ENCODE measurements at places on chromosomes 7 and 10.

GRCh38 chr7:102097601-102098161 lies 189.0 kb upstream of the SH2B2 start:
- DNase-seq: no peak

DNA sequence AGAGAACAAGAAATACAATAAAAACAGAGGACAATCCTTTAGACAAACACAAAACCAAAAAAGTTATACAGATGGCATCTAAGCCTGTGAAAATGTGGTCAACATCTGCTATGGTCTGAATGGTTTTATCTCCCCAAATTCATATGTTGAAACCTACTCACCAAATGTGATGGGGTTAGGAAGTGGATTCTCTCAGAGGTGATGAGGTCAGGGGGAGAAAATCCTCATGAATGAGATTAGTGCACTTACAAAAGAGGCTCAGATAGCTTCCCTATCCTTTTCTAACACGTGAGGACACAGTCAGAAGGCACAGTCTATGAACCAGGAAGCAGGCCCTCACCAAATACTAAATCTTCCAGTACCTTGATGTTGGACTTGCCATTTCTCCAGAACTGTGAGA lies 147.8 kb upstream of the GPR22 start:
- DNase-seq: no peak

DNA sequence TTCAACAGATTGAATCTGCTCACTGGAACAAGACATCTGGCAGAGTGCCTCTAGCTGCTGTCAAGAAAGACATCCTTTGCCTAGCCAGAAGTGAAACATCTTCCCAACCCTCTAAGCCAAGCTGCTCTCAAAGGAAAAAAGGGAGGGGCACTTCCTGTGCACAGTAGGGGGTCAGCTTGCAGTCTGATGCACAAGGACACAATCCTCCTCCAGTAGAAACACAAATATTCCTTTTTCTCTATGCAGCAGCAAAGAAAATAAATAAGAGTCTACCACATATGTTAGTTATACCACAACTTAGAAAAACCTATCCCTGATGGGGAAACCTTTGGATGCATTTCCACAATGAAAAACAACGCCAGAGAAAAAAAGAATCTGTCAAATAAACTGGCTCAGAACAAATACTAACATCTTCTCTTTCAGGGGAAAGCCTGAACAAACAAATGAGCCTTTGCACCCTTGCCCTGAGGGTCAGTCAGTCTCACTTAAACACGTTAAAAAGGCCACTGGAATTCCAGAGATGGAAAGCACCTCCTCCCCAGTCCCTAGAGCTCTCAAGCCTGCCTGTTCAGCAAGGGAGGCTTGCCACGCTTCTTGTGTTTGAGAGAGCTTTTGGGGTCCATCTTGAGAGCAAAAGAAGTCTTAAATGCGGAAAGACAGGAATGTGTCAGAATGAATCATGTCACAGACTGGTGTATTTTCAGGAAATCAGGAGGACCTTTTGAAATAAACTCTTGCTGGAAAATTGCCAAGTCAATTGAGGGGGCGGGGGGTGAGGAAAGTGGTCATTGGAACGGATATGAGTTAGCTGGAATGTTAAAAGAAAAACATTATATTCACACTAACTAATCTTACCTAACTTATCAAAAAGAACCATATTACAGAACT lies 7.5 kb downstream of the LAMB1 start:
- no peak for DNase-seq

DNA sequence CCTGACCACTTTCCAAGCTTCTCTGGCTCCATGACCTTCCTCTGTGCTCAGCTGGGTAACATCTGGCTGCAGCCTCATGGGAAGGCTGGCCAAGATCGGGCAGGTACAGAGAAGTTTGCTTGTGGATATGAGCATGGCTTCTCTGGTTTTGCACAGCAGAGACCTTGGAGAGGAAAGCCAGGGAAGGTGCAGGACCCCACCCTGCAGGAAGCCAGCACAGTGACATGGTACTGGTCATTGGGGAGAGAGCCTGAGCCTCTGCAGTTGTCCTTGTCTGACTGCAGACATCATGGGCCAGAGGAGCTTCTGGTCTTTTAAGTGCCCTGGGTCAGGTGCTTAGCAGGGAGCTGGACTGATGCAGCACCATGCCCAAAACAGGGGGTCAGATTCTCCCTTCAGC lies 70.6 kb upstream of the LEP start:
- no peak for DNase-seq

DNA sequence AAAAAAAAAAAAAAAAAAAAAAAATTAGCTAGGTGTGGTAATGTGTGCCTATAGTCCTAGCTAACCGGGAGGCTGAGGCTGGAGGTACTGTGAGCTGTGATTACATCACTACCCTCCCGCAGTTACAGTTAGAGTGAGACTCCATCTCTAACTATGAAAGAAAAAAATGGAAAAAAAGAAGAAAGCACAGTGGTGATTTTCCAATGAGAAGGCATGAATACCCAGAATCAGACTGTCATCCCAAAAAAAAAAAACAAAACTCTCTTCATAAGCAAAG lies 269.9 kb upstream of the MKLN1 start:
- no peak for DNase-seq

GRCh38 chr10:51244748-51245490 lies 170.6 kb downstream of the PRKG1 start:
- no peak for DNase-seq

- DNase-seq: no peak
Observed at GRCh38 chr7:141557360-141557759, 6.2 kb downstream of the AGK start.

DNA sequence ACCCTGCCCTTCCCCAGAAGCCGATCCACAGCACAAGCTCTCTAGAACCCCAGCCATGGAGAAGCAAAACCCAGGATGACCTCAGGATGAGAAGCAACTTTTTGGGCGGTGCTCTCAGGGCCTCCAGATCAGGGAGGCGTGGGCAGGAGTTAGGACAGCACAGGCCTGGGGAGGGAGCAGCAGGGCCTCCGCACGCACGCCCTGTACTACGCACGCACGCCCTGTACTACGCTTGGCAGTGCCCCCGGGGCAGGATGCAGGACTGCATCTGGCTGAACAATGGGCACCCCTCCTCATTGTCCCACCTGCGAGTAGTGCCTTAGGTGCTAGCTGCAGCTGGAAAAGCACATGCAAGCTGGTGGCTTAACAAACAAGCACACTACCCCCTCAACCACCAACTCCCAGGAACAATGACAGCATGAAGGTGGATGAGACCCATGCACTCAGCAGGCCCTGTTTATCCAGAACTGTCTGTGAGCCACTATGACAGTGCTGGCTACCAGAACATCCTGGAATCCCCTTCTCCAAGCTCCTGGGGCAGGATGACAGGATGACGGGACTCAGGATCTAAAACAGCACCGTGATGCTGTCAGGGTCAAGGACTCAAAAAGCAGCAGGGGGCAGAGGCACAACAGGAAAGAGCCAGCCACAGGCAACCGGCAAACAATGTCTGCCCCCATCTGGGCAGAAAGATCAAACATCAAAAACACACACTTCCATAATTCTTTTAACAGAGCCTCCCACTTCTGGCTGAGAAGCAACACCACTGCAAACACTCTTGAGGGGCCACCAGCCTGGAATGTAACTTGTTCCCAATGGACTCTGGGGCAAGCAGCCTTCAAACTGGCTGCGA lies 11.8 kb downstream of the PODXL start:
- DNase-seq: no peak

All from T-helper 17 cell (primary cell).